Hematopoietic multipotent progenitor cell (in vitro differentiated cells): ENCODE measurements at places on chromosomes 7 and 10.

- no peak for DNase-seq
These were observed 93.4 kb downstream of the PIP4K2A start for GRCh38 chr10:22620929-22621328.

DNA sequence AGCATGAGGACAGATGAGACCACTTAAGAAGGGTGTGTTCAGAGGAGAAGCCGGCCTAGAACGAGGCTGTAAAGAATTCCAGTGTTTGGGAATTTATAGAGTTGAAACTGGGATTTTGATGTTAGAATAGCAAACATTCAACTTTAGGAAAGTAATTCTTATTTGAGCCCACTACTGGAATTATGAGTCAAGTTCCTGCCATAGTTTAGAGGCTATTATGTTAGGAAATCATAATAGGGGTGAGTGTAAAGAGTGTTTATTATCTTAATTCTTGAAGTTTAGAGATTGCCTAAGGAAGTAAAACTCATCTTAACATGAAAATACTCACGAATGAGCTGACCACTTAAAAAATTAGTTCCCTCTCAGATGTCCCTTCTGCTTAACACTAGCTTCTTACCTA, 2.1 kb downstream of the CBLL1 start:
- DNase-seq, result no peak

DNA sequence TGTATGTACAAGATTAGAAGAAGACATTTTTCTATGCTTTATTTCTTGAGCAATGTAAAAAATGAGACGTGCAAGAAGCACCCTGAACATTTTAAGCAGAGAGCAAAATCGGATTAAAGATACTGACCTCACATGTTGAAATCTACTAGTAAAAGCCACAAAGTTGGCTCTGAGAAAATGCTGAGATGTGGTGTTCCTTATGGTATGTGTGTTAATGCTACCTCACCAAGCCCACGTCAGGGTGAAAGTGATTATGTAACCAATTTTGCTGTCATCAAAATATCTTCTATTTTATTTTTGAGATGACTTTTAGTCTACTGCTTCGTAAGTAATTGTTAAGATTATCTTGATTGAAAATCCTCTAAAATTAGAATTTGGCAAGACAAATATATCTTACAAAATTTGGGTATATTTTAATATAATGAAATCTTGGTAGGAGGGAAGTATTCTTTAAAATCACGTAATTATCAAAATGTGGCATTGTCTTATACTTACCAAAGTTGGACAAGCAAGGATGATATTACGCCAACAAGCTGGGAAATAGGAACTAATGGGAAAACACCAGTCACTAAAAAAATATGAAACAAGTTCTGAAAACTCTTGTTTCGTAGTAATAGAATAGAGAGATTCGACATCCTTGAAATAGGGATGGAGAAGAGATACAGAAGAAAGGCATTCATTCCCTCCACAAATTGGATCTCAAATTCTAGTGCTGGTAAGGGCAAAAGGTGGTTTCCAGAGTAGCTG, 5.8 kb downstream of the ADO start:
- DNase-seq, result no peak

GRCh38 chr10:23173214-23174073, 18.7 kb upstream of the PTF1A start:
- no peak for DNase-seq

- no peak for DNase-seq
These were observed 276.8 kb downstream of the ELFN1 start for GRCh38 chr7:1946773-1947450.

- no peak for DNase-seq
These were observed 1.1 kb upstream of the PTPN12 start for GRCh38 chr7:77536017-77536412.

DNA sequence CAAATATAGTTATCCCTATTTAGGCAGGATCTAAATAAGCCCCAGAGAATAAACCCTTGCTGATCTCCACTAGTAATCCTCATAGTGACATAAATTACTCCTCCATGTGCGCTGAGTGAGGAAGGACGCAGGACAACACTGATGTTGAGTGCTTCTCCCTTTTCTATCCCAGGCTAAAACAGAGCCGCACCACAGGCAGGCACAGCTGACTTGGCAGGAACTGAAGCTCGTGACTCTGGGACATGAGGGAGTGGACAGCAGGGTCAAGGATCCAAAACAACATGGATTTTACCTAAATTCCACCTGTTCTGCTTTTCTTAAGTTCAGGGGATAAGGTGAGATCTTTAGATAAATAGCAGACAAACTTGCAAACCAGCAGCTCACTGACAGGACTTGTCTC, 46.0 kb downstream of the VOPP1 start:
- no peak for DNase-seq

GRCh38 chr10:124952123-124952522, 10.2 kb downstream of the ZRANB1 start:
- no peak for DNase-seq

DNA sequence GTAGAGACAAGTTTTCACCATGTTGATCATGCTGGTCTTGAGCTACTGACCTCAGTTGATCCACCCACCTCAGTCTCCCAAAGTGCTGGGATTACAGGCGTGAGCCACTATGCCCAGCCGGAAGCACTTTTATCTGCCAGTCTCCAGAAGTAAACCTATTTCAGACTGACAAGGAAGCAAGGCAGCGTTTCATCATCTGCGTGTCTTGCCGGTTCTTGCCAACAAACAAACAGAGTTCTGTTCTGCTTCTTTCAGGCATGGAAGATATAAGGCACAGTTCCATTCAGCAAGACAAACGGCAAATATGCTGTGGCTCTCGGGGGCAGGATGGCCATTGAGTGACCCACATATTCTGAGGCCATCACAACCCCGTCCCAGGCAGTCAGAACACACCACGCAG, 15.5 kb upstream of the LARP4B start:
- no peak for DNase-seq

GRCh38 chr10:43210556-43210955, 56.3 kb downstream of the RASGEF1A start:
- DNase-seq, result no peak

DNA sequence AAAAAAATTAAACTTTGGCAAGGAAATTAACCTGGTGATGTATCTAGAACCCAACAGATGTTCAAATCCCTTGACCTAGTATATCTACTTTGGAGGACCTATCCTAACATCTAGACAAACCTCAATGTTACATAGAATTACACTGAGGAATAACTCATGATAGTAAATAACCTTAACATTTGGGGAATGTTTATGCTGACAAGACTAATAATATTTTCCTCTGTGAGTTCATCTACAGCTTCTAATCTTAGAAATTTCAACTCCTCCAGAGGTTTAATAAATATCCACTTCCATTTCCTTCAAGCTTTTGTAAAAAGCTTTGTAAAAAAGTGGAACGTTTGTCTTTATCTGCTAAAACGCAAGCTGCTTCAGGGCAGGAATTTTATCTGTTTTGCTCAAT, 12.7 kb downstream of the HIPK2 start:
- DNase-seq, result no peak

GRCh38 chr10:29533696-29534285, 101.0 kb downstream of the SVIL start:
- no peak for DNase-seq

GRCh38 chr10:98466861-98467505, 20.2 kb upstream of the HPS1 start:
- no peak for DNase-seq

GRCh38 chr10:7969623-7970022, 84.9 kb upstream of the GATA3 start:
- DNase-seq, result no peak

DNA sequence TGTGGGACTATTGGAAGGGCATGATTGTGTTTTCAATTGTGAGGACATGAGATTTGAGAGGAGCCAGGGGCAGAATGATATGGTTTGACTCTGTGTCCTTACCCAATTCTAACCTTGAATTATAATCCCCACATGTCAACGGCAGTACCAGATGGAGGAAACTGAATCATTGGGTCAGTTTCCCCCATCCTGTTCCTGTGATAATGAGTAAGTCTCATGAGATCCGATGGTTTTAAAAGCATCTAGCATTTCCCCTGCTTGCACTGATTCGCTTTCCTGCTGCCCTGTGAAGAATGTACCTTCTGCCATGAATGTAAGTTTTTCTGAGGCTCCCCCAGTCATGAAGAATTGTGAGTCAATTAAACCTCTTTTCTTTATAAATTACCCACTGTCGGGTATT, 1367.1 kb downstream of the XPNPEP1 start:
- no peak for DNase-seq

DNA sequence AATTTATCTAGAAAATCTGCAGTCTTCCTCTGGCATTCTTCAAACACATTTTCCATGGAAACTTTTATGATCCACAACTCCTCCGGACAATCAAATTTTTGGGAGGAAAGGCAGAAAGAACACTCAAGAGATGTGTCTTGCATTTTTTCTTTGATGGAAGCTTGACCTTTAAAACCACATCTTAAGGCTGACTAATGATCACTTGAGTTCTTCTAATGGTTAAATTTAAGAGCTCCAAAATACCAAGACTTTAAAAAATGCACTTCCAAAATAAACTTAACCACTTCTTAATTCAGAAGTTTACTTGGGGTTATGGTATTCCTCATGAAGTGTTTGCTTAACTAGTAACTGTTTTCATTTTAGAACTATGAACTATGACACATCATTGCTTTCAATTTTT, 43.3 kb downstream of the ETV1 start:
- no peak for DNase-seq

DNA sequence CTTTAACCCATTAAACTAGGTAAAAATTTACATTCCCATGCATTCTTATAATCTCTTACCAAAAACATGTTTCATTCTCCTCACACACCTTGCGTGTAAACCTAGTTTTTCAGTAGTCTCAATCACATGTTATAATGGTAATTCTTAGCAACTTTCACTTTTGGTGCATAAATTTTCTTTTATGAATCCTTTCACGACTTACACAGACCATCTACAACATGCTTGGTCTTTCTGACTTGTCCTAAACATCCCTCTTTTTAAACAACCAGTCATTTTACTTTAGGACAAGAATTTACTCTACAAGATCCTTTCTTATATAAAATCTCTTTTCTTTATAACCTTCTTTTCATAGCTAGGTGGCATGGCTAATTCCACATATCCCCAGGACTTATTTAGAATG, 25.8 kb downstream of the FBXL13 start:
- DNase-seq, result no peak

DNA sequence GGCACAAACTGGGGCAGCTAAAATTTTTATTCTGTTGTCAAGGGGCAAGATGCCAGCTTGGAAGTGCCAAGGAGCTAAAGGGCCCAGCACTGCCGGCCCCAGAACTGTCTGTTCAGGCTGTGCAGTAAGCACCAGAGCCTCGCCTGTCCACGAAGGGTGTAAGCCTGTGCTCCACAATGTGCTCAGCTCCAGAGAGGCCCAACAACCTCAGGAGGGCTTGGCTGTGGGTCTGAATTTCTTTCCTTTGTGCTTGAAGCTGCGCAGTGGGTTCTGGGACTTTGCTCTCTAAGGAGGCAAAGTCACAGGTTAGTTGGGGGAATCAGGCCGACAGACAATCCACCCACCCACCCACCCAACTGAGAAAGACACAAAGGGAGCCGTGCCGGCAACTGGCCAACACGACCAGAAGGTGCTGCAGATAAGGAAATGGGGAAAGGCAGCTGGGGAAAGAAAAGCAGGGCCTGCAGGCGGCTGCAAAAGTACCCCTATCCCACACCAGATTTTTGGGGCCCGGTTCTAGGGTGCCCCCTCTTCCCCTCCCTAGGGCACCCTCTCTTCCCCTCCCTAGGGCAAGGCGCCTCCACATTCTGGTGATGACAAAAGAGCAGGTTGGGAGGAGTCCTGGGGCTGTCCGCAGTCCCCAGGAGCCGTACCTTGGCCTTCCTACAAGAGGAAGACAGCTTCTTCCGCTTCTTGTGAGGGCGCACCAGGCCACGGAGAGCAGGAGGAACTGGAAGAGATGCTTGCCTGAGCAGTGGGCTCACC, 7.7 kb downstream of the DDX56 start:
- peak; percentile 46 for DNase-seq

GRCh38 chr7:124246262-124246863, 213.5 kb upstream of the TMEM229A start:
- DNase-seq, result no peak

GRCh38 chr10:76717141-76717540, 920.5 kb downstream of the KCNMA1 start:
- DNase-seq, result no peak

DNA sequence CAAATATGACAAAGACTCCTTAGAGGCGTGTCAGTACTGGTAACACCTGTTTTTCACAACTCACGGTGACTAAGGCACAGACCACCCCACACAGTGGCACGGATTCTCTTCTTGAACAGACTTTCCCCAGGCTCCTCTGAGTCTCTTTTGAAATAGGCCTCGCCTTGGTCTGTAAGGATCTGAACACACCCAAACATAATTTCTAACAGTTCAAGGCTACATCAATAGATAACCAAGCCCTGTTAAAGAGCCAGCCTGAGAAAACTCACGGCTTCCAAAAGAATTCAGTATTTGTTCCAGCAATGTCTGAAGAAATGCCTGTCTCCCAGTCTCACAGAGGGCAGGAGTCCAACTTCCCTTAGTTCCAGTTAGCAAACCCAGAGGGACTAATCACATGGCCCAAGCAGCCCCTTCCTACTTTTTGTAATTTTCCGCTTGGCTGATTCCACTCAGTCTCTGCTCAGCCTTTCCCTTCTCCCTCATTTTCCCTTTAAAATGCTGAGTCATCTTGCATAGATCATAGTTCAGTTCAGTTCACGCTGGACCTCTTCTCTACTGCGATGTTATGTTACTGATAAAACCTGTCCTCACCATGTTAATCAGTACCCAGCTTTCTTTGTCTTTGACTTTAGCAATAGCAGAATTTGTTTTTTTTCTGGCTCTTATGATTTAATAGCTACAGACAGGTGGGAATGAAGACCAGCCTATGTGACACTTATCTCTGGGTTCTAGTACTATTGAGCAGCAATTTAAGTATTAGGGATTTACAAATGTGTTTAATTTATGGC, 22.6 kb upstream of the AKR1C3 start:
- DNase-seq, result no peak

GRCh38 chr10:47296941-47297340, 3.1 kb upstream of the GDF10 start:
- DNase-seq, result no peak

GRCh38 chr7:69038915-69039314, 559.4 kb upstream of the AUTS2 start:
- DNase-seq, result no peak

DNA sequence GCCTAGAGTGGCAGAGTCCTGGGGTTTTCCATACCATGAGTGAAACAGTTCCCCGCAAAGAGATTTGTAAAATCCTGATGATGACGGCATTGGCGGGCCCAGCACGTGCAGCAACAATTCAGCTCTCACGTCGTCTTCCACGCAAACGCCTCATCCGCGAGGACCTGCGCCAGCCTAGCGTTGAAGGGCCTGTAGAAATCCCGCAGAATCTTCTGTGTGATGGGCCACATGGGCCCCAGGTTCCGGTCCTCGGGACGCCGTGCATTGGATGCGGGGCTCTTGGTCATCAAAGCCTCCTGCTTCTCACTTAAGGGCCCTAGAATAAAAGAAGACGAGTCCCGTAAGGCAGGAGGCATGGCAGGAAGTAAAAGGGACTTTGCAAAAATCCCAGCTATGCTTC, 83.4 kb downstream of the CHST15 start:
- DNase-seq, result no peak
